Activated naive CD4-positive, alpha-beta T cell treated with anti-CD3 and anti-CD28 coated beads, Interleukin-2, amount 50 U/mL, for 72 hours (primary cell): ENCODE measurements at places on chromosomes 3 and 15.

GRCh38 chr15:100248236-100248635 lies 93.5 kb downstream of the ADAMTS17 start:
- no peak for DNase-seq

DNA sequence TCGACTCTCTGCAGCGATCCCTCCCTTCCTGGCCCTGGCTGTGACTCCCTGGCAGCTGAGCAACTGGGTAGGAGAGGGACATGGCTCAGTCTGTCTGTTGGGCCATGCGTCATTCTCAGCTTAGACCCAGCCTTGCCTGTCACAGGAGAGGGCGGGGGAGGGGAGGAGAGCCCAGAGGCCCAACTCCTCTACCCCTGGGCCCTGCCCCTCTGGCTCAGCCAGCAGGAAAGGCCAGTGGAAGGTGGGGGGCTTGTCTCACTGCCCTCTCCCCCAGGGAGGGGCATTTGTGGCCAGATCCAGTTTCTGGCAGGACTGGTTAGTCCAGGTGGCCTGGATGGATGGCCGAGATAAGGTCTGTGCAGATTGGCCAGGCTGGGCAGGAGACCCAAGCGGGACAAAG lies 31.6 kb downstream of the DNAJB8 start:
- no peak for DNase-seq

DNA sequence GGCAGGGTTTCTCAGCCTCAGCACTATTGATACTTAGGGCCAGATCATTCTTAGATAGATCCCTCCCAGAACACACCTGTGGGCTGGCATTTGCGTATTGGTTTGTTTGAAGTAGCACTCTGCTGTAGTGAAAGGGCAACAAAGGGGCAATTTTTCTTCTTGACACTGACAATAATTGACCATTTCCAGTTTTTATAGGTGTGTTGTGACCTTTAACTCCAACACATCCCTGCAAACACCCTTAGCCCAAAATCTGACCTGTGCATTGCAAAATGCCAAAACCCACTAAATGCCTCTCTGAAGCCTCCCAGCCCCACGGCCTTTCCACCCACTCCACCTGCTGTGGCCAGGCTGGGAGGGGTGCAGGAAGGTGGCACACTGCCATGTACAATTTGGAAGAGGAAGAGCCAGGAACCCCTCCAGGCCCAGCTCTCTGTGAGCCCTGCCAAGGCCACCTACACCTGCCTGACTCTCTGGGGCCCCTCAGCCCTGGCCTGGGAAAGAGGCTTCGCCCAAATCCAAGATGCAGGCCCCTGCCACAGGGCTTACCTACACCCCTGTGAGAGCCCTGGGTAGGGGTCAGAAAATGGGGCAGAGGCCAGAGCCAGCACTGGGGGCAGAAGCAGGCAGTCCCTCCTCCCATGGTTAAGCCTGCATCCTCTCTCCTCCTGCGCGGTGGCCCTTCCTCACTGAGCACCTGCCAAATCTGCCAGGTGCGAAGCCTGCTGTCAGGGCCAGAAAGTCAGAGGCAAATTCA lies 9.6 kb upstream of the CYP11A1 start:
- DNase-seq: no peak

DNA sequence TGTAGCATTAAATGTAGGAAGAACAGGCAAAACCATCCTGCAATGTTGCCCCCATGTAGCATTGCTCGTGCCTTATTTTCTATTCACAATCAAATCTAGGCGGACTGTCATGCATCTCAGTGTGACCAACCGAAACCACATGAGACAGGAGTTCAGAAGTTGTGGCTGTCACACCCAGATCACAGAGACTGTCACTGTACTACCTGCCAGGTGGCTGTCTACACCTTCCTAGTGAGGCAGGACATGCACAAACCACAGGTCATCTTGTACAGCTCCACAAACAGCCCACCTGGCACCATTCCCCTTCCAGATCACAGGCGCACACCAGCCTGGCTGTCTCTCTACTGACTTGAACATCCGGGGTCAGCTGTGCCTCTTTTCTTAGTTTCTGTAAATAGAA lies 392.8 kb downstream of the OCA2 start:
- DNase-seq: no peak

- DNase-seq: no peak
Measured at GRCh38 chr15:57306944-57307411, 69.3 kb upstream of the CGNL1 start.

DNA sequence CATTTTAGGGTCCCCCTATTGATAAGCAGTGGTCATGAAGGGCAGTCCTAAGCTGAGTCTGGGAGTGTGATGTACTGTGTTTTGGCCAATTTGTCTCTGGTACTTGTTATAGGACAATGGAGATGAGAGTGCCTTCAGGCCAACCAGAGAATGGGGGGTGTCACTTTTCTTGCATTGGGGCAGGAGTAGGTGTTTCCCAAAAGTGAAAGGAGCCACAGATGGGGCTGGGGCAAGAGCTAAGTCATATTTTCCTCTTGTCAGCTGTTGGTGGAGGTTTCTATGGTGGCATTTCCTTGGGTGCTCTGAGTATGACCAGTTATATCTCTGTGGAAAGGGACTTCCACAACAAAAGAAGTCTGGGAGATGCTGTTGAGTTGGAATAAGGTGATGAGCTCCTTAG lies 24.7 kb upstream of the BSN start:
- peak; percentile 13 for DNase-seq

DNA sequence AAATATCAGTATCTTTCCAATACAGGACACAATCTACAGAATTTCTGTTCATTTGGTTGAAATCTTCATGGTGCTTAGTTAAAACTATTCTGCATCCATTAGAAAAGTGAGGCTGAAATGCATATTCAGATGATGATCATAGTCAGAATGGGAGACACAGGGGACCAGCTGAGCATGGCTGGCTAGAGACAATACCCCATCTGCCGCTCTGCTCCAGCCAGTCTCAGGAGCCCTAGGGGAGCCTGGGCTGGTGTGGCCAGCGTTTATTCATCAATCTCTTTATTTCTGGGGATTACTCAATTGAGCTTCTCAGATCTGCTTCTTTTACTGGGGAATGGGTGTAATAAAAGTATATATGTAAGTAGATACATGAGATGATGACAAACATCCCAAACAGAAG lies 470.9 kb upstream of the CDIN1 start:
- no peak for DNase-seq

GRCh38 chr15:58793862-58794261 lies 22.8 kb downstream of the MINDY2 start:
- DNase-seq: no peak

DNA sequence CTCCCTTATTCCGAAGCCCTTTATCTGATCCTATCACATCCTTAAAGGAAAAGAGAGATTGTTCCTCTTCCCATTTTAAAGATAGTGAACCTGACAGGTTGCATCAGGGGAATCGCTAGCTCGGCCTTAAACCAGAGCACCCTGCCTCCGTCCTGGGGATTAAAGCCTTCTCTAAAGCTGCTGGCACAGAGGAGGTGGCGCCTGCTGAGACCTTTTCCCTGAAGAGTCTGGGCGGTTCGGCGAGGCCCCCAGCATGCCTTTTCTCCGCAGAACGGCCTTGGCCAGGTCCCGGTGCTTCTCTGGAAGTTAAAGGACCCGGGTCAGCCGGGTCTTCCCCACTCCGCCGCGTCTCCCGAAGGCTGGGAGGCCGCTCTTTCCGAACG lies 593 bp downstream of the FAM219B start:
- DNase-seq: no peak

DNA sequence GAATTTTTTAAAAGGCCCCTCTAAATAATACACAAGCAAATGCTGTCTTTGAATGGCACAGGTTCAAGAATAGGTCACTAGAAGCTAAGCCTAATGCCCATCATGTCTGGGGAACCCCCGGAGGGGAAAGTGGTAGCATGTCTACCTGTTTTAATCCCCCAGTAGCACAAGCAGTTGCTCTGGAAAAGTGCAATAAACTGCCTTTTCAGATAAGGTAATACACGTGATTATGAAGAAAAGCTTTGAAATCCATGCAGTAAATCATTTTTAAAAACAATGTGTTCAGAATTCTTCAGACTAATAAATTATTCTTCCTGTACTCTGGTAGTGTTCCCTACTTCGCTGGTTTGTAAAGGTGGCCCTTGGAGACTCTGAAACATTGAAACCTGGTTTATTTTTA lies 922.2 kb downstream of the ROBO1 start:
- no peak for DNase-seq

DNA sequence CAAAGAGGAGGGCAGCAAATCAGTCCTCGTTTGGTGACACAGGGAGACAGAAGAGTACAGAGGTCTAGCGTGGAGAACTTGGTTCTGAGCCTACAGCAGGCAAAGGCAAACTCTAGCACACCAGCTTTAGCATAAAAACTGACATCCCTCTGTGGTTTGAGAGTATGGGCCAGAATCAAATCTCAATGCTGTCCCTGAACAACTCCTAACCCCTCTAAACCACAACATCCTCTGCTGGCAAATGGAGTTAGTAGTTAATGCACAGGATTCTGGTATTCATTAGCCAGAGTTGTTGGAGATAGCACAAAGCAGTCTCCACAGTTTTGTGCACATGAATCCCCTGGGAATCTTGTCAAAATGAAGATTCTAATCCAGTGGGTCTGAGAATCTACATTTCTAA lies 315.8 kb downstream of the NTRK3 start:
- DNase-seq: no peak

GRCh38 chr3:16743276-16743675 lies 138.1 kb upstream of the DAZL start:
- DNase-seq: no peak

- DNase-seq: no peak
Measured at GRCh38 chr15:89845305-89845893, 30.7 kb upstream of the ANPEP start.
